Neuronal stem cell (in vitro differentiated cells): ENCODE measurements at places on chromosomes 4 and X.

GRCh38 chrX:23811656-23812055 lies 28.7 kb downstream of the SAT1 start:
- no peak for DNase-seq

- DNase-seq, result no peak
Observed at GRCh38 chrX:69080855-69081465, 84.3 kb downstream of the PJA1 start.

DNA sequence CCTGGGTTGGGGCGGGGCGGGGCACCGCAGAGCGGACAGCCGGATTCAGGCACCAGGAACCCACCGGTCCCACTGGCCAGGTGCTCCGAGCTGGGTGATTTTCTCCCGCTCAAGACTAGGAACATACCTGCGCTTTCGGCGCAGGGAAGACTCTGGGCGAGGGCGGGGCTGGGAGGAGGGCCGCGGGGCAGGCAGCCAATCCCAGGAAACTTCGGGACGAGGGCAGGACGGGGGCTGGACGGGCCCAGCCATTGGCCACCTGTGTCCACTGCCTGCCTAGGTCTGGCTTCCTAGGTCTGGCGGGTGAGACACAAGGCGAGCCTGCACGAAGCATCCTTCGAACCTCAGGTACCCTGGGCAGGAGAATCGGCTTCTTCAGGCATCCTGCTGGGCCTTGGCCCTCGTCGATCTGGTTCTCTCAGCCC lies 274 bp upstream of the ERVMER34-1 start:
- DNase-seq, result peak; percentile 5

DNA sequence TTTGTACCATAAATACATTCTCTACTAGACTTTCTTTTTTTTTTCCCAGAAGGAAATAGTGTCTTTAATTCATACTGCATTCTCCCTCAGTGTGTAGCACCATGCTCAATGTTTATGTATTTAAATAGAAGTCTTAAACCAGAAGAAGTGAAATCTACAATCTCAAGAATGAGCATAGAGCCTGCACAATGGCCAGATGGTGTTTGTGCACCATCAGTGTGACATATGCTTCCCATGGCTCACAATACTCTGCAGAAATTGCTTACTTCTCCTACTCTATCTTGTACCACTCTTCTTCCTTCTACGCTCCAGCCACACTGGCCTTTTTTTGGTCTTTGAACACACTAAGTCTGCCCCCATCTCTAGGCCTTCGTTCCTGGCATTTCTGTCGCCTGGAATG lies 2.6 kb upstream of the DOCK11 start:
- no peak for DNase-seq

- no peak for DNase-seq
Observed at GRCh38 chrX:77087529-77088169, 359.5 kb upstream of the FGF16 start.

DNA sequence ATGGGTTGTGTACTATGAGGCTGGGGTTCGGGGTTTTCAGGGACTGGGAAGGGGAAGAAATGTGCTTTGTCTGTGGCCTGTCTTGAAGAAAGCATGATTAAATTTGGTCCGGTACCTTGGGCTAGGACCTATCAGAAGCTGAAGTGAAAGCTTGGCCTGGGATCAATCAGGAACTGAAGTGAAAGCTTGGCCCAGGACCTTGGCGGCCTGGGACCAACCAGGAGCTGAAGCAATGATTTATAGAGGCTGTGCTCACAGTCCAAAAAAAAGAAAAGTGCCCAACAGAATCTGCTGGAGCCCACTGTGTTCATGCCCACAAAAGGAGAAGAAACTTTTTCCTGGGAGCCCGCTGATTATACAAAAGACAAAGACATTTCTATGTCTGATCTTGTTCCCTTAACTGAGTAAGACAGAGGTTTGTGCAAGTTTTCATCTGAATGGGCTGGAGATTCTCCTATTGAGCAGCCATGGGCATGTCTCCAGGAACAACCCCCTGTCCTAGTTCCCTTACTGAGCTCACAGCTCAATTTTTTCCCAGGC lies 1427.9 kb downstream of the FAM133A start:
- DNase-seq, result no peak

- no peak for DNase-seq
Observed at GRCh38 chrX:155968791-155969190, 28.7 kb upstream of the IL9R start.

GRCh38 chr4:57136281-57136680 lies 26.1 kb upstream of the IGFBP7 start:
- no peak for DNase-seq

DNA sequence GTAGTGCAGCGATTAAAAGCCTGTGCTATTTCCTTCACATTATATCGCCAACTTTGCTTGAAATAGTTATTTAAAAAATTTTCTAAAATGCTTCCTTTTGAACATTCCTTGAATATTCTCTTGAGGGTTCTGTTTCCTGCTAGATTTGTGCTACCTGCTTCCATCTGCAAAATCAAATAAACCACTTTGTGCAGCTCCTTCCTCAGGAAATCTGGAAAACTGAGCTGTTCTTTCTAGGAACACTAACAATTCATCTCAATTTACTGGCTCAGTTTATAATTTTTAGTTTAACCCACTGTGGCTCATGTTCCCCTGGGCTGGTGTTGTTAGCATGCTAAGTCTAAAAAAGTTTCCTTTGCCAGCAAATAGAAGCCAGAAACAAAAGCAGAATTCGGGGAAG lies 88.1 kb upstream of the LCORL start:
- no peak for DNase-seq

GRCh38 chrX:45712067-45712466 lies 511.4 kb upstream of the DIPK2B start:
- no peak for DNase-seq

DNA sequence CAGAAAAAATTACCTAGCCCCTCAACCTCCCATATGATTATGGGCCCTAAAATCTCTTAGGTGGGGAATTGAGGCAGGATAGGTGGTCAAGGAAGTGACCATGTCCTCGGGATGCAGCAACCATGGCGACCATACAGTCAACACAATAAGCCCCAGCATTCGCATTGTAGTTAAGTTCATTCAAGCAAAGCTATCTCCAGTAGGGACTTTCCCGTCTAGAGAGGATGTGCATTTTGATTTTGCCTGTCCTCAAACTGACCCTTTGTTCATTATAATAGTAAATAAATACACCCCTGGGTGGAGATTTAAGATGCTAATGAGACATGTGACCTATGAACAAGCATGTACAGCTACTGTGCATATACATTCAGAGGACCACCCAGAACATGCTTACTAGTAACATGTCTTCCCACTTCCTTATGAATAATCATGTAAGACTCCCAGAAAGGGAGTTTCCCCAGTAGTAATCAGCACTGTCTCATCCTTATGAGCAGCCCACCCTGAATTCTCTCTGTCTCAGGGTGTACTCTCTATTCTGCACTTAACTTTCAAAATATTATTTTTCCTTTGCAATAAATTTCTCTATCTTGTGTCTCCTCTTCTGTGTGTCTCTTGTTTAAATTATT lies 74.3 kb downstream of the NUDT11 start:
- DNase-seq, result no peak

- DNase-seq, result no peak
Observed at GRCh38 chr4:172352356-172352755, 539.2 kb downstream of the GALNTL6 start.

DNA sequence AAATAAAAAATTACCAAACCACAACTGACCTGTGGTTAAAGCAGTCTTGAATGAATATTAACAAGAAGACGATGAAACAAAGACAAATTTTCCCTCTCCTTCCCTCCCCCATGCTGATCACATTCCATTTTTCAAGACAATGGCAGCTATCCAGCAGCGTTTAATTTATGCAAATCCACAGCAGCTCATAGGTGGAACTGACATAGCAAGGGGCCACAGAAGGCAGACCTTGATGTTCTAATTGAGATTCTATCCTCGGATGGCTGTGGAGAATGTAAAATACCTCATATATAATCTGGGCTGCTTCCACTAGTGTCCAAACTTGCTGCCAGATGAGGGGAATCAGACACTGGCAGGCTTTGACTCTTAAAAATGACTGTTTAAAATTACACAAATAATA lies 211.5 kb downstream of the CHRDL1 start:
- no peak for DNase-seq

GRCh38 chr4:84279678-84280077 lies 219.4 kb downstream of the NKX6-1 start:
- DNase-seq, result no peak

DNA sequence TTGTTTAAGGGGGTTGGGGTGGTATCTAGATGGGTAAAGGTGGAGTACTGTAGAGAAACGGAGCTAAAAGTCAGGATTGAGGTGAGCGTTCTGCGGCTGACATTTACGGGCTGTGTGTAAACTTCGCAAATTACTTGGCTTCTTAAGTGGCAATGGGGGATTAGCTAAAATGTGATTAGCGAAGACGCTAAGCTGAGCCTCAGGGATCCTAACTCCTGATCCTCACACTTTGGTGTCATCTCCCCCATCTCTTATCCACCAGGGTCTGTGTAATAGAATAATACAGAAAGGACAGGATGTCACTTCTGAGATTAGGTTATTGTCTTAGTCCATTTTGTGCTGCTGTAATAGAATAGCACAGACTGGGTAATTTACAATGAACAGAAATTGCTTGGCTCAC lies 10.6 kb upstream of the FAT1 start:
- no peak for DNase-seq

DNA sequence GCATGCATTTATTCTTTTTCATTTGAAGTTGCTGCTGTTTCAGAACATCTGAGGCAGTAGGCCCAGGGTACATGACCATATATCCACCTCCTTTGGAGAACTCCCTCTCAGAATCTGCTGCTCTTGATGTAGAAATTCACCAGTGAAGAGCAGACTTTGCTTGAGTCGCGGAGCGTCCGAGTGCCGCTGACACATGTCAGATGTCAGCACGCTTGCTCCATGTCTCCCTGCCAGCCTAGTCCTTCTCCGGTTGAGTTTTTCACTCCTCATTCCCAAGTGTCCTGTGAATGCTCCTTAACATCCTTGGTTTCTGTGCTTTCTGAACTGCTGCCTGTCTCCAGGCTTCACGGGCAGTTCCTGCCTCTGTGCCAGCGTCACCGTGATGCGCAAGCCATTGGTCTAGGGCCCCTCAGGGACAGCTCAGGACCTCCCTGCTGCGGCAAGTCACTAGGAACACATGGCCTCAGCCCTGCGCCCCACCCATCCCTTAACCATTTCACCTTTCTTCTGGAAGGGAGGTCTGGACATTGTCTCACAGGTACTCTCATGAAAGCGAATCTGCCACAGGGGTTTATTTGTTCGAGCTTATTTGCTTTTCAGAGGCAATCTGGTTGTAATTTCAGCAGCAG lies 93.1 kb upstream of the RBPJ start:
- no peak for DNase-seq

DNA sequence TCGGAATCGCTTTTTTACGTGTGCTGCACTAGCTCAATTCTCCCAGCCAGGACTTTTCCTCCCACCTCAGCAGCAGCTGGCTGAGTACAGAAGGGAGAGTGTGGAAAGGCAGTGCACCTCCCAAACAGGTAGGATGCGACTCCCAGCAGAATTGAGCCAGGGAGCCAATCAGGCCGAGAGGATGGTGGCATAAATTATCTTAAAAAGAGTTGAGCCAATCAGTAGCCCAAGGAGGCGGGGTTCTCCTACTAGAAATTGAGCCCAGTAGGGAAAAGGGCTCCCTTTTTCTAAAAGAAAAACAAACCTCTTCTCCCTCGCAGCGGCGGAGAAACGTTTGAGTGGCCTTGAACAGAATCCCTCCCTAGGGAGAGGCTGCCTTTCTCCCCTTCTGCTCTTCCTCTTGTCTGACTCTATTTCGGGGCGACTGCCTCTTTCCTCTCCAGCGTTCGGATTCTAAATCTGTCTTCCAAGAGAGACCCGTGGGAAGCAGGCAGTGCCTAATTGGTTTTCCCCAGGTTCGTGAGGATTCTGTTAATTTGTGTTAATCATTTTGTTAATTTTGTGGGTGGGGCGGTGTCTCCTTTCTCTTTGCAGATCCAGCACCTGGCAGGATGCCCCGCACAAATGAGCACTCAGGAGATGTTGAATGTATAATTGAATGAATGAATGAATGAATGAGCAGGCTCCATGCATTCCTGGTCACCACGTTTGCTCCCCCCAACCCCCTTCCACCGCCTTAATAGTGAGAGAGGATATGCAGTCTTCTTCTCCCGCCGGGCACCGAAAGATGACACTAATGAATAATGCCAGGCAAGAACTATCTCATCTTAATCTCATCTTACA lies at the start of gene GABRG1:
TSS of gene GABRG1 (minus strand) at position 142 of the 843 bp plus-strand sequence. CDS start at position 1, 141 bp downstream.
- DNase-seq, result peak; percentile 15

DNA sequence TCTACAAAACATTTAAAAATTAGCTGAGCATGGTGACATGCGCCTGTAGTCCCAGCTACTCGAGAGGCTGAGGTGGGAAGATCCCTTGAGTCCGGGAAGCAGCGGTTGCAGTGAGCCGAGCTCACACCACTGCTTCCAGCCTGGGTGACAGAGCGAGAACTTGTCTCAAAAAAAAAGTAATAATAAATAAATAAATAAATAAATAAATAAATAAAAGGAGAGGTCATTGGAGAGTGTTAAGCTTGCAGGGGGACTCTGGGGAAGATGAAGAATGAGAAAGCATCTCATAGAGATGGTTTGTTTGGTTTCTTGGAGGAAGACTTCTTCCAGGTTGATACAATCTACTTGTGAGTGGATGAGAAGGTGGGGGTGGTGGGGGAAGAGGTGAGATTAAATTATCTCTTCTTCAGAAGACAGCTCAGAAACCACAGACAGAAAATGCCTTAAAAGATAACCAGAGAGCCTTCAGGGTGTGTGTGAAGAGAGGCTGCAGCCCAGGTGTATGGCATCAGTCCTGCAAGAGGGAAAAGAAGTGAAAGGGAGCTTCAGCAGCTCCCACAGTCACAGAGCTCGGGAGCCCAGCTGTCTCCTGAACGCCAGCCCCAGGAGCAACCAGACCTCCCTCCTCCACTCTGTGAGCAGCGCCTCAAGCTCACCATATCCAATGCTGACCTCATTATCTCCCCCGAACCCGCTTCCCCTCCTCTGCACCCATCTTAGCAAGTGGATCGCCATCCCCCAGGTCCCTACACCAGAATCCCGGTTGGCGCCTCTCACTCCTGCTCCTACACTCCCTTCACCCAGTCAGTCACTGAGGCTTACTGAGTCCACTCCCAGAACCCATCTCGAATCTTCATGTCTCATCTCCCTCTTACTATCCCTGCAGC lies 48.2 kb downstream of the RBM47 start:
- no peak for DNase-seq

DNA sequence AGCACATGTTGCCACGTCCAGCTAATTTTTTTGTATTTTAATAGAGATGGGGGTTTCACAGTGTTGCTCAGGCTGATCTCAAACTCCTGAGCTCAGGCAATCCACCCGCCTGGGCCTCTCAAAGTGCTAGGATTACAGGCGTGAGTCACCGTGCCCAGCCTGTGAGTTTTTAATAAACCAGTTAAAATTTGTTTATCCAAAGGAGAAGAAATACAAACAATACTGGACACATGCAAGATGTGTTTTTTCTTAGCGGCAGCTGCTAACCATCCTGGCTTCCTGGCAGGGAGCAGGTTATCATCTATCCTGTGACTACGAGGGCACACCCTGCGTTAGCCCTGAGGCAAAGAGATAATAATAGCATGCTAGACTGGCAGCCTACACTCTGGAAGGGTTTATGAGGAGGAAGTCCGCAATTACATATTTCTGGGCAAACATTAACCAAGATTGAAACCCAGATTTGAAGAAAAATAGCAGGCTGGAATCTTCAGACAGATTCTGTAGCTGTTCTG lies 191.4 kb downstream of the SPRY1 start:
- no peak for DNase-seq
